Epithelial cell of esophagus (primary cell): ENCODE measurements at places on chromosomes 3 and 15.

DNA sequence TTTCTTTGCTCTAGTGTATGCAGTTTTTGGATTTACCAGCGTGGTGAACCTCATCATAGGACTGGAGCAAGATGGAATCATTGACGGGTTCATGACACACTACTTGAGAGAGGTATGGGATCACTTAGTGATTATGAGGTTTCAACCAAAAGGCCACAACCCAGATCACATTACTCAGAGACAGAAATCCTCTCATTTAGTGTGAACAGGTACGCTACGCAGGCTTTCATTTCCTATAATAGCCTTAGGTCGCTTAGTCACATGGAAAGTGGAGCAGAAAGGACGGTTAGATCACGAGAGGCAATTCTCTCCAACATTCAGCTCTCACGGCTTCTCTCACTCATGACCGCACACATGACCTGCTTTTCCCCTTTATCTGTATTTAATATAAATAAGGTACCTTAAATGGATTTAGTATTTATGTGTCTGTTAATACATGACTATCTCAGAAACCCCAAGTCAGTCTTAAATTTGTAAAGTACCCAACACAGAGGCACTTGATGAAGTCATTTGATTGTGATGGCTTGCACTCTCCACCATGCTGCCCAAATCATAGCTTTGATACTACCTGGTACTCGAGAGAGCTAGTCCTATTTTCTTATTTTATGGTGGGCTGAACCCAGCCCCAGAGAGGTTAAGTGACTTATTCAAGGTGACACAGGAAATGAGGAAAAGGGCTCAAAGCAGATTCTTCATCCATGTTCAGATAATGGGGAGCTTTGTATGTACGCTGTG, 8.6 kb downstream of the TM6SF1 start:
- DNase-seq, result no peak

- no peak for DNase-seq
These were observed 107.3 kb upstream of the SELENOK start for GRCh38 chr3:53998980-53999379.

- DNase-seq, result no peak
These were observed 1245.6 kb downstream of the OTOL1 start for GRCh38 chr3:162742159-162742717.

GRCh38 chr3:171569571-171570132, 109.4 kb upstream of the TNIK start:
- DNase-seq, result no peak

GRCh38 chr3:27043328-27043955, 325.7 kb downstream of the NEK10 start:
- no peak for DNase-seq

DNA sequence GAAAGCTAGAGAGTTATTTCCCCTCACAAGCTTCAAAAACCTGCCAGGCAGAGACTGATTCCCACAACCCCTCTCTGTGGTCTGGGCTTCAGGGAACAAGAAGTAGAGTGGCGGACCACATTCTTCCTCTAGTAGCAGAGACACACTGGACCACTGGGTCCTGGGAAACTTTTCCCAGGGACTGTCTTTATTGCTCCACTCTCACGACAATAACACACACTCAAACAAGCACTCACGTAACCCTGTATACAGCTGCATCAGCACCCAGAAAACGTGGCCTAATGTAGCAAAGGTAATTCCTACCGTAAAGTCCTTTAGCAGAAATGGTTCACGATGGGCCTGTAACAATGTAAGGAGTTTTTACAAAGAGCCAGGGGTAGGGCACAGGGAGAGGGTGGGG, 27.6 kb downstream of the CPOX start:
- DNase-seq, result no peak

DNA sequence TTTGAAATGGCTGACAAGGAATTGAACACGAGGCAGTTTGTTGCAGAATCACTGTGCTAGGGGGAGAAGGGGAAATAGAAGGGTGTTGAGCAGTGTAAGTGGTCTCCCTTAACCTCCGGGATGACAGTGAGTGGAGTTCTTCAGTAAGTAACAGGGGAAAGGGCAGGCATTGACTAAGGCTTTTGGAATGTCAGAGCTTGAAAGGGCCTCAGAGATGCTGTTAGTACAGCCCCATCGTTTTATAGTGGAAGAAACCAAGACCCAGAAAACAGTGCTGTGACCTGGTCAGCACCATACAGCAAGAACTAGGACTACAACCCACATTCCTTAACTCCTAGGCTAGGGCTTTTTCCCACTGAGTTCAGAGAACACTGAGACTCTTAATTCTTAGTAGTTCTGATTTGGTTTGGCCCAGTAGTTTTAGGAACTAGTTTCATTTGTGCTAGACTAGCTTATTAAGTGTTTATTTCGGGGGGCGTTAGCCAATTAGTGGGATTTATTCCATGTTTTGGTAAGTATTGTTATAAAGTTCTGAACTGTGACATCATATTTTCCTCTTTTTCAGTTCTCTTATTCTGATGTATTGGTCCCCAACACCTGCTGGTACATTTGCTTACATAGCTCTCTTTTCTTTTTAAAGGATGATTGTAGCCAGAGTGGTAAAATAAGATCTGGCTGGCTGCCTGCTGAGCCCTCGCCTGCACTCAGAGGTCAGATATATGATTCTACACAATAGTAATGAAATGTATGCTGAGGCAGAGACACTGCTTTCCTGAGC, 34.2 kb downstream of the RAB11A start:
- no peak for DNase-seq

- no peak for DNase-seq
These were observed 53.6 kb downstream of the ANKRD28 start for GRCh38 chr3:15744176-15744575.

DNA sequence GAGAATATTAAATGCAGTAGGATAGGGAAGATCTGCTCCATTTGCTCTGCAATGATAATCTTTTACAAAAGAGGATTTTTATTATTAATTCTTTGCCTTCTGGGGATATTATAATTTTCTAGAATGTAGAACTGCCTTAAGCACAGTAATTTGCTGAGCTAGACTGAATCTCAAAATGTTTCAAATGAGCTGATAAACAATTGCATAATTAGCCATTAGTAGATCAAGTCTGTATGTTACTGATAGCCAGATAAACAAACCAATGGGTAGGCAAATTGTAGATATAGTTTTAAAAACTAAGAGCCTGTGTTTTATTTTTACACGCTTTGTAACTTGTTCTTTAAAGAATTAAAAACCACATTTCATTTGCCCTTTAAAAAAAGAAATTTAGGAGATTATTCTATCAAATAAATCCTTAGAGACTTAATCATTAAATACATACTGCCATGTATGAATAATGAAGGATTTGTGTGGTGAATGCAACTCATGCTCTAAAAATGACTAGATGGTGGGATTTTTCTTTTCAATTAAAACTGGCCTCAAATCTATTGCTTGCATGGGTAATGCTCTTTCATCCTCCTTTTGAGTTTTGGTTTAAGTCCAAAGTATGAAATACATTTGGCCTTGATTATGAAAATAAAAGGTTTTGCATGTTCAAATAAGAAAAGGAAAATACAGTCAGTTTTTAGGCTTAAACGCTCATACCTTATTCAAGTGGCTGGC, 32.6 kb upstream of the NANOGP8 start:
- no peak for DNase-seq

DNA sequence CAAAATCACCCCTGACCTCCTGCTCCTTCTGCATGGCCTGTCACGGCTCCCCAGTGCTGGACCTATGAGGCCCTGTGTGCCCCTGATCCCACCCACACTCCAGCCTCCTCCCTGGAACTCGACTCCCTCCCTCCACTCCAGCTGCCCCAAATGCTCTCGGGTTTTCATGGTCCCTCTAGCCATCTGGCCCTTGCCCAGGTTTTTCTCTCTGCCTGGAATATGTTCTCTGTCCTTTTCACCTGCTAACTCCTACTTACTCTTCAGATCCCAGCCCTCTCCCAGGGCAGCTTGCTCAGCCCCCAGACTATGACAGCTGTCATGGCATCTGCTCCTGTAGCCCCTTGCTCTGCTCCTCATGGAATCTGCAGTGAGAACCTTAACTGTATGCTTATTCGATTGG, 30.3 kb downstream of the DUSP7 start:
- DNase-seq, result no peak

DNA sequence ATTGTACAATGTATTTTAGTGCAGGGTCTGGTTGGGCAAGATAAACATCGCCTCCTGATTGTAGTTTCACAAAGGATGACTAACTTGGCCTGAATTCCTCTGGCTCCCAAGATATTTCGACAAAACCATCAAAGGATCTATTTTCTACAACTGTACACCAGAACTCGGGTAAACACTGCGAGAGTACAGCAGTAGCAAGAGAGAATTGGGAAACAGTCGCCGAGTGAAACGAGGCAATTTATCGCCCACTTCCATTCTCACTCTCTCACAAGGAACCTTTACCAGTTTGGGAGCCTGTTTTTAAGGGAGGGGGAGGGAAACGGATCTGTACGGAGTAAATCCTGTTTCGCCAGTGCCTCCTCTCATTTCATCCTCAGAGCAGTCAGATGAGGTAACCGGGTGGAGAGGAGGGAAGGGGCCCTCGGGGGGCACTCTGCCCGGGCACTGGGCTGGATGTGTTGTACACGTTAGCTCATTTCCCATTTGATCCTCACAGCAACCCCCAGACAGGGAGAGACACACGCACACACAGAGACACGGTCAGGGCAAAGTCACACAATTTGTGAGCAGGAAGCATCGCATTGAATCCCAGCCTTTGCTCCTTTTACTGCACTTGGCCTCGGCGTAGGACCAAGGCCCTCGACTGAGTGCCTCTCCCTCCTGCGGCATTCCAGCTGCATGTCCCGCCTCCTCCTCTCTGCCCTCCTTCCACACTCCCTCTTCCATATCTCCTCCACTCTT, 120.1 kb downstream of the LIPC start:
- peak; percentile 78 for DNase-seq

GRCh38 chr3:113532698-113533533, 561 bp downstream of the SIDT1 start:
- DNase-seq, result peak; percentile 9

GRCh38 chr15:66763186-66764071, 61.4 kb downstream of the SMAD6 start:
- no peak for DNase-seq

GRCh38 chr15:57730876-57731275, 24.4 kb downstream of the POLR2M start:
- DNase-seq, result no peak

GRCh38 chr15:29141308-29142128, 128.1 kb downstream of the NSMCE3 start:
- peak; percentile 35 for DNase-seq

DNA sequence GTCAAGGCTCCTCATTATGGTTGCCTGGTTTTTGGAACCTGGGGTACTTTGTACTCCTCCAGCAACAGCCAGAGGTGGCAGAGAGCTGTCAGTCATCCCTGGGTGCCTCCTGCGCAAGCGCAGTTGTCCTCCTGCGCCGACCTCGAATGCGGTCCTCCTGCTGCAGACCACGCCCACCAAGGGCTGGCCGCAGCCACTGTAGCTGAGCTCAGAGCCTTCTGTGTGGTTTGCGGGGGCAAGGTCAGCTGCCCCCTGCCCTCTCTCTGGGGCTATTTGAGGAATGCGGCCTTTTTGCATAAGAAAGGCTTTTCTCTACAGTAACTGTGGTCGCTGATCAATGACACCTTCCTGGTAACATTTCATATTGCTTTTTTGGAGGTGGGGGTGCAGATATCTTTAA, 131.3 kb upstream of the SNRPN start:
- peak; percentile 28 for DNase-seq

DNA sequence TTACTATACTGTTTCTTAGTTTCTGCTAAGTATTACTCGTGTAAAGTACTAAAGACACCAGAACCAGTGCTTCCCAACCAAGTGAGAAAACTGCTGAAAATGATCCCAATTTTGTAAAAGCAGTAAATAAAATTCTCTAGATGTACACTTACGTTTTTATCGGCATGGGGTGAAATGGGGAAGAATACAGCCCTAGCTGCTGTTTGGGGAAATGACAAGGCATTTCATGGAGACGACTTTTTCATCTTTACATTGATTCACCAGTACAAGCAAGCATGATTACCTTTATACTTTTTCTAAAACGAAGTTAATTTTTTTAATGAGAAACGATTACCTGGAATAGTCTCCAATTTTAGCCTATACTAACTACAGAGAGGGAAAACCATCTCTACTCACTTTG, 1.4 kb downstream of the PSMD6 start:
- DNase-seq, result no peak

- no peak for DNase-seq
These were observed 64.9 kb downstream of the ATP10A start for GRCh38 chr15:25797936-25798901.

DNA sequence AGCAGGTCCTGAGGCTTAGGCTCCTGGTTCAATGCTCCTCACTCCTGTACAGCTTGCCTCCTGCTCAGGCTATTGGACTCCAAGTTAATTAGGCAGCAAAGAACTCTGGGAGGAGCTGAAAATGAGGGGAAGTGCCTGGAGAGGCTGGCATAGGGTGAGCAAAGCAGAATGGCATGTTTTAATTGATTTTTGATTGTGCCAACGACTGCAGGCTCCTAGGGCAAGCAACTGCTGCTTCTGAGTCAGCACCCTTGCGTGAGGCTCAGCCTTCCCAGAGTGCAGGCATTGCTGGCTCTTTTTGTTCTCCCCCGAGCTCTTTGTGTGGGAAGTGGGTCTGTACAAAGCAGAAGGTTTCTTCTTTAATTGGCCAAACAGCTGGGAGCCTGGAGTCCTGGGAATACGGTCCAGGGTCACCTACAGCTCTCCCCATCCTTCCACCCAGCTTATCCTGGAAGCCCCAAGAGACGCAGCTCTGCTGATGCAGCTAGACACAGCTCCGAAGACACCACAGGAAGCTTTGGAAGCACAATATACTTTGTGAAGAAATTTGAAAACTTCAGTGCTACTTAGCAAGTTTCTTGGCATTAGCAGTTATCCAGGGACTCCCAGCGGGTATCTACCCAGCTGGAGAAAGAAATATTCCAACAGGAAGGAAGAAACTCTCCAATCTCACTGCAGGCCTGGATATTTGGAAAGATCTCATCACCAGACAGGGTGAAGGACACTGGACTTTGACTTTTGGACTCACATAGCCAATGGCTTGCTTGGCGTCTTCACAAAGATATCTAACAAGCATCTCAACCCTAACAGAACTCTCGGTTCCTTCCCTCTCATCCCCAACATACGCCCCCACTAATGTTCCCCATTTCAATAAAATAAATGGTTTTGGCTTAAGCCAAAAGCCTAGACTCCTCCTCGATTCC, 76.8 kb downstream of the BDH1 start:
- DNase-seq, result peak; percentile 80

DNA sequence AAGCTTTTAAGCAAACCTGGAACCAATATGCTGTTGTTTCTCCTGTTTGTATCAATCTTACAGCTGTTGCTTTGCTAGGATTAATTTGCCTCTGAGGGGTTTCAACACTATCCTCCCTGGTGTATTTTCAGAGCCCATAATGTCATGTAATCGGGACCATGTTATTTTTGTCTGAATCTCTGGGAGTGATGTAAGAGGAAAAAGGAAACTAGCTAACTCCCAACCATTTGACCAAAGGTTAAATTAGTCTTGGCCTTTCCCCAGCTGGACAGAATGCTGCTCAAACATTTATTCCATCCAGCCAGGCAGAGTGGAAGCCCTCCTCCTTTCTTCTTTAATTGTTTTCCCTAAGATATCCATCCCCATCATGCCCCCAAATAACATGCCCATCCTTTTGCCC, 142.2 kb downstream of the ALDH1A2 start:
- no peak for DNase-seq
